ENCODE measurements at places on chromosomes 7 and 10. TPM values are rescaled to one million over a fixed set of nuclear protein-coding genes. Genes with fewer than 3 reads are reported as not detected.

Gene ANKRD7
- 1.8 TPM for total RNA-seq

Gene RBP4
- total RNA-seq = 2.1 TPM

Gene CD36
- 22.8 TPM for total RNA-seq

Gene PTPRN2
- total RNA-seq = 0.36 TPM

Gene POLL
- total RNA-seq = 17.1 TPM

DNA sequence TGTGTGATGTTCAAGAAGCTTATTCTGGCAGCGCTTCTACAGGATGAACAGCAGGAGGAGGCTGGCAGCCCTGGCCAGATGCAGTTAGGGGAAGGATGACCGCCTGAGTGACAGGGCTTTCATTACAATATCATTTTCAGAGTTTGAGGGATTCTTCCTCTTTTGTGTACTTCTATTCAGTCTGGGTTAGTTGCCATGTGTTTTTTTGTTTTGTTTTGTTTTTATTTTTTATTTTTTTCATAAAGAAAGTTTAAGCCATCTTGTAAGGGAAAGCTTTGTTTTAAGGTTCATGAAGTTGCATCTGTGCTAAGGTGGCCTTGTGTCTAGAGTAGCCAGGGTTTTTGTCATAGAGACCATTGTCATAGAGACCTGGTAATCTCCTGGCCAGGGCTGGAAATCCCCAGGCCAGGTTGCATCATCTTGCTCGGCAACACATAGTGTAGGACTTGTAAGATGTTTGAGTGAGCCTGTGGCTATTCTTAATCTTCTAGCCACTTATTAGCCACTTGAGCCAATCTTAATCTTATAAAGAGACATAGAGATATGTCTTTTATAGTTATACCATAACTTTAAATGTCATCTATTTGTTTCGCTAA lies 230.5 kb upstream of the TMEM229A start:
- DNase-seq = no peak

All from osteoblast (primary cell).